ENCODE measurements at places on chromosomes 2 and 18.
A peak's percentile ranks its signal among the peaks of the same experiment; 100 is the strongest.

DNA sequence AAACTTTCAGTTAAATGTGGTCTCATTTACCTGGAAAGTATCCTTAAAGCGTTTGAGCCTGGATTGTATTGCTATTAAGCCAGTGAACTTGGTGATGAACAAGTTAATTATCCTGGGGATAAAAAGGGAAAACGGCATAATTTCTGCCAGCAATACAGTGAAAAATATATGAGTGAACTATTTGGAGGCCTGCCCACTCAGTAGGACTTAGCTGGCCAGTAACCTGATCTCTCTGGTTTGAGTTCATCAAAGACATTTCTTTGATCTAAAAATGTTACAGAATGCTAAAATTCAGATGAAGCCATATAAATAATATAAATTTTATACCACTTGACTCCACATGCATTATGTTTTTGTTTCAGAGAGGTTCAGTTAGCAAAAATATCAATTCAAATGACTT is 241.1 kb upstream of the VWC2L start:
- DNase-seq: no peak

GRCh38 chr2:46804794-46805193 is 110.8 kb downstream of the MCFD2 start:
- DNase-seq: no peak

- peak; percentile 68 for DNase-seq
Measured at GRCh38 chr2:9703085-9703678, 72.4 kb upstream of the YWHAQ start.

DNA sequence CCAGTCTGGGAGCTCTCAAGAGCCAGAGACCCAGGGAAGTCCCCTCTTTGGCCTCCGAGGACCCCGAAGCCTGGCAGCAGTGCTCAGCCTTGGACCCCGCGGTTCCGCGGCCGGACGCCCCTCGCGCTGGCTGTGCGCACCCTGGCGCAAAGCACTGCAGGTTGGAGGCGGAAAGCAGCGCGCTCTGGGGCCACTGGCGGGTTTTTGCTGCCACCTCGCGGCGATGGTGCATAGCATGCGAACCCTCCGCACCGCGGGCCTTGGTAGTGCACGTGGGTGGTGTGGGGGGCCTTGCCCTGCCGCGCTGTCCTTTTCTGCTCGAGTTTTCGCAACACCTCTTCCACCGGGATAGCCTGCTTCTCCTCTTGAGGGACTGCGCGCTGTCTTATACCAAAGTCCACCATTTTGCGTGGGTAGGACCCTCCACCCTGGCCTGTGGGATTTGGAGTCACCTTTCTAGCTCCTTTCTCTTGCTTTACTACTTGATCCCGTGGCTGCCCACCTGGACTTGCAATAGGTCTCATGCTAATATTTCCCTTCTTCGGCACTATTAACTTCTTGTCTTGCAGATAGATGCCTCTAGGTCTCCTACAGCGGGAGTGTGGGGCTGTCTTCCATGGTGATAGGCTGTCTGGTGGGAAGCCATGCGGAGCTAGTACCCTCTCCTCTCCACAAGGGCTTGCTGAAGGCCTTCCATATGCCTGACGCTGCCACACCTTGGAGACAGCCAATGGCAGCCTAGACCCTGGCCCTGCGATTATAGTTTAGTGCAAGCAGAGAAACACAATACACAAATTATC is 14.3 kb downstream of the SIX3 start:
- DNase-seq: peak; percentile 67

DNA sequence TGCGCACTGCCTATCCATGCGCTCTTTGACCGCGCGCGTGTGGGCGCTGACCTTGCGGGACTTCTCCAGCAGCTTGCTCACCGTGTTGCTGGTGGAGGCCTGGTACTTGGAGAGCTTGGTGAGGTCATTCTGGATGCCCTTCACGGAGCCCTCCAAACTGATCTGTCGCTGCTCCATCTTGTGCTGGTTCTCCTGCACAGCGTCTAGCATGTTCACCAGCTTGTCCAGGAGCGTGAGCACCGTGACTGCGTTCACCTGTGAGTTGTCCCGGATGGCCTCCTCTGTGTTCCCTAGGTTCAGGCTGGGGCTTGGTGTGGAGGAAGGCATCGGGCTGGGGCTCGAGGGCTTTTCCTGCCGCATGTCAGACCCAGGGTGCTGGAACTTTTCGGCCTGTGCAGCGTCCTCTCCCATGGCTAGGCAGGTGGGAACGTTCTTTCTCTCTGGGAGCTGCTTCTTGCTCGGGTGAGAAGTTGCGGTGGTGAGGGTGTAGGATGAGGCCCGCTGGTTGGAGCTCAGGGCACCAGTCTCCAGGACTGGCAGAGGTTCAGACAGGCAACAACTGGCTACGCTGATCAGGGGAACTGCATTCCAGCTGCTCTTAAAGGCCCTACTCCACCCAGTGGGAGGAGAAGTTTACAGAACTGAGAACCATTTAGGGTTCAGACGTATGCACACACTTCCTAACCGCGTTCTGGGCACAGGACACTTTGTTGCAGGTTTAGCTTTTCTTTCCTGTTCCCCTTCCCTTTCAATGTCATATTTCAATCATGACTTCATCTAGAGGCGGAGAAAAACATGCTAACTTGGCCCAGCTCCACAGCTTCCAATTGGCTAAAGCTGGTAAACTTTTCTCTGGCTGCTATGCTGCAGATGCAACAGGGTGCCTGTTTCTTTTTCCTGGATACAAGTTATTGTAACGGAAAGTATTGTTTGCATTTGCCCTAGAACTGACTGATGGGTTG is at the start of gene CAVIN2:
Gene CAVIN2 (minus strand): TSS at position 574 of the 962 bp plus-strand sequence. CDS start 163 bp downstream, at position 411.
- DNase-seq: no peak

DNA sequence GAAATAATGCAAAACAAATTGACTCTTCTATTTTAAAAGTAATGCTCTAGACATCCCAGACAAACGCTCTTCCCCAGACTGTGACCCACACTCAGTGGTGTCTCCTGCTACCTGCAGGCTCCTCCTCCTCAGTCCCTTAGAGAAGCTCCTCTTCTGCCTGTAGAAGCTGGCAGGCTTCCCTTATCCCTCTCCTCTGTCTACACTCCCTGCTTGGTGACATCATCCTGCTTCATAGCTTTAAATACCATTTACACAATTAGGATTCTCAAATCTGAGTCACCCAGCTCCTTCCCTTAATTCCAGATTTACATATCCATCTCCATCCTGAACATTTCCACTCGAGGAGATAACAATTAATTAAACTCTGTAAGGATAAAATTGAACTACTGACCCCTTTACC is 167.9 kb downstream of the FBXO15 start:
- no peak for DNase-seq

DNA sequence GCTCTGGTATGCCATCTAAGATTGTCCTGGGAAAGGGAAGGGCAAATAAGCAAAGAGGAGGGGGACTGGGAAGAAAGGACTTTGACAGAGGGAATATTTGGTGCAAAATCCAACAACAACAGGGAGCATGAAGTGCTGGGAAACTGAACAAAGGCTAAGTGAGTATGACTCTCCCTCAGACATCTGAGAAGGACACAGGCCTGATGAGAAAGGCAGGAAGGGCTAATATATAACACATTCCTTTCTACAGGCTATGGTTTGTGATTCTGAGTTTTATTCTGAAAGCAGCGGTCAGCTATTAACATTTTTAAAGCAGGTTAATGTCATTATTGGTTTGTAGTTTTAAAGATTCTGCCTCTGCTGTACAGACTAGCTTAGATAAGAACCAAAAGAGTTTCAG is 1579.5 kb downstream of the LRP1B start:
- no peak for DNase-seq

- DNase-seq: no peak
Measured at GRCh38 chr18:48687346-48688042, 148.7 kb downstream of the CTIF start.

GRCh38 chr2:59804732-59805131 is 748.7 kb downstream of the BCL11A start:
- DNase-seq: no peak

GRCh38 chr2:205885492-205886099 is 200.4 kb downstream of the INO80D start:
- peak; percentile 28 for DNase-seq

GRCh38 chr2:160169471-160169870 is 30.6 kb downstream of the ITGB6 start:
- no peak for DNase-seq

GRCh38 chr2:219175928-219176817 is 552 bp downstream of the CNPPD1 start:
- DNase-seq: no peak
